Vagina (tissue), 2 donors: ENCODE measurements at places on chromosomes 4 and X.

DNA sequence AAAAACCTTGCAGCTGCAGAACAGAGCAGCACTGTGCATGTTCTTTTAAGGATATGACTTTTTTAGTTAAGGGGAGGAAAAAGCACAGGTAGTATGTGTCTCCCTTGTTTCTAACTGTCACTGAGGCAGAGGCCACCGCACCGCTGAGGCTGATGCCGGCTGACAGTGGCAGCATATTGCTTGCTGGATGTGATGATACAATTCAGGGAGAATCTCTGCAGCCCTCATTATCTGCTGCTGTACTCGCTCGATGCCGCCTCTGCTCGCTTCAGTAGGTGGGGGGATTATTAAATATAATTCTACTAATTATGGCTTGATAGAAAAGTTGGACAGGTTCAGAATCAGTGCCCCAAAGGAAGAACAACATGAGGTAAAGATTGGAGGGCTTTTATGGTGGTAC is 378.8 kb upstream of the NOCT start:
- no peak overlapping the region for H3K27ac ChIP-seq
- H3K36me3 ChIP-seq: no peaks in the 10 kb centered on the region
- no peaks in the 10 kb centered on the region for H3K27me3 ChIP-seq
- no peak for DNase-seq
- H3K4me1 ChIP-seq: no peaks in the 10 kb centered on the region
- no peak overlapping the region for H3K4me3 ChIP-seq

DNA sequence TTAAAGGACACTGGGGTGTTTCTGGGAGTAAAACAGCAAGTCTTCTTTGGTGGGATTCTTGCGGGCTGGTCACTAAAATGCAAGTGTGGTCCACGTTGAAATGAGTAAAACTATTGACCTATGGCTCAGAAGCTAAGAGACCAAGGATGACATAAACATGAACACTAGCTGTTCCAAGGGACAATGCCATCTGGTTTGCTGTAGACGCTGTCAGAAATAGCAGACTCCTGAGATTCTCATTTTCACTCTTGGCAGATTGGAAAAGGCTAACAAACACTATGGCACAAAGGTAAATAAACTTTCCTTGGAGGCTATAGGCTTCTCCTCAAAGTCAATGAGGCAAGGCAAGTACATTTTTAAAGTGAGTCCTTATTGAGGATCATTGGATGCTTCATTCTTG is 343.6 kb downstream of the KCNIP4 start:
- H3K27ac ChIP-seq: no peak overlapping the region
- H3K4me3 ChIP-seq: no peak overlapping the region
- H3K4me1 ChIP-seq: no peaks in the 10 kb centered on the region
- no peaks in the 10 kb centered on the region for H3K27me3 ChIP-seq
- DNase-seq: no peak

DNA sequence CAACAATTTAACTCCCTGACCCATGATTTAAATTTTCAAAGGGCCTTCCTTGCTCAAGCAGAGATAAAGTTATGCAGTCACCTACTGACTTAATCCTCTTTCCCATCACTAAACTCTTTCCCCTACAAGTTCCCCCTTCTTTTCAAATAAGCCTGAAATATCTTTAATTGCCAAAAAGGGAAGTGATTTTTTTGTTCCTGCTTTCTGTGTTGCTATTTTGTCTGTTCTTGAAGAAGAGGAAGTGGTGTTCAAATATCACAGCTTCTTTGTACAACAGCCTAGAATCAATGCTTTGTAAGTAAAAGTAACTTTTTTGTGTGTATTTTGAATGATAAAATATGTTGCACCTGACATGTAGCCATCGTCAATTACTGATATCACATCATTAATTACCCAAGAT is 595.9 kb downstream of the CENPC start:
- H3K27ac ChIP-seq: no peak overlapping the region

- no peak overlapping the region for H3K4me3 ChIP-seq
- no peak overlapping the region for H3K27ac ChIP-seq
- no peaks in the 10 kb centered on the region for H3K27me3 ChIP-seq
- no peaks in the 10 kb centered on the region for H3K36me3 ChIP-seq
- no peak for DNase-seq
- no peaks in the 10 kb centered on the region for H3K4me1 ChIP-seq
Measured at GRCh38 chr4:152577708-152578396, 42.0 kb upstream of the FBXW7 start.

DNA sequence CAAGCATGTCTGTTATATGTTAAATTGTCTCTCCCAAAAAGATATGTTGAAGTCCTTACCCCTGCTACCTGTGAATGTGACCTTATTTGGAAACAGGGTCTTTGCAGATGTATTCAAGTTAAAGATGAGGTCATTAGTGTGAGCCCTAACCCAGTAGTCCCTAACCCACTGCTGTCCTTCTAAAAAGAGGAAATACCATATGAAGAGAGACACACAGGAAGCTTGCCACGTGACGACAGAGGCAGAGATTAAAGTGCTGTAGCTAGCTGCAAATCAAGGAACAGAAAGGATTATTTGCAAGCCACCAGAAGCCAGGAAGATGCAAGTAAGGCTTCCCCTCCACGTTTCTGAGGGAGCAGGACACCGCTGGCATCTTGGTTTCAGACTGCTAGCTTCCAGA is 150.1 kb downstream of the HNRNPD start:
- H3K4me3 ChIP-seq: no peak overlapping the region
- no peak for DNase-seq

DNA sequence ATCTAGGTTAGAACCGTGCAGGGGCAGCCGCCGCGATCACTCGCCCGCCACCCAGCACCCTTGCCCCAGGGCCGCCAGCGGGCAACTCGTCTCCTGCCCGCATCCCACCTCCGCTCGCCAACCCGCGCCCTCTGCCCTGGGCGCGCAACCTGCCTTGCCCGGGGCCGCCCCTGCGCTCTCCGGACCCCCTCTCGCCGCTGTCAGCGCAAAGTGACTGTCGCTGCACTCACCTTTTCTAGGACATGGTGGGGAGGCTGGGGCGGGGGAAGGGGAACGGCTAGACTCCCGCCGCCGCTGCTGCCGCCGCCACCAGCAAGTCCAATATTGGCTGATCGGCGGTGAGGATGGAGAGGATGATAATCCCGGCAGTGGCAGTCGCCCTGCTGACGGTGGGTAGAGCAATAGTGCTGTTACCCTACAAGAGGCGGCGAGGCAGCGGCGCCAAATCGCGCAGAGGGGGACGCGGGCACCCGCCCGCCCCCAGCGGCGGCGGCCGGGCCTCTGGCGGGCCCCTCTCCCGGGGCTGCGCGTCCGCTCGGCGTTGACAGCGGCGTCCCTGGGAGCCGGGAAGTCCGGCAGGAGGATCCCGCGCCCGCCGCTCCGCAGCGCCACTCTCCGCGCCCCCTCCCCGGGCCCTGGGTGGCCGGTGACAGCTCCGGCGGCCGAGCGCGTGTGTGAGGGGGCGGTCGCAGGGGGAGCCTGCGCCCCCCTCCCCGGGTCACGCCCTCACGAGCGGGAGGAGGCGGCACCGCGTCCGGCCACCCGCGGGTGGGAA is 2.3 kb upstream of the NR3C2 start:
- peak overlapping the region; percentile 94 for H3K27ac ChIP-seq
- H3K4me1 ChIP-seq: peaks cover 47% of the 10 kb centered on the region
- H3K27me3 ChIP-seq: no peaks in the 10 kb centered on the region
- H3K36me3 ChIP-seq: no peaks in the 10 kb centered on the region
- DNase-seq: no peak
